ENCODE measurements at places on chromosomes 5 and 9. TPM values are rescaled to one million over a fixed set of nuclear protein-coding genes. Genes with fewer than 3 reads are reported as not detected.
A peak's percentile ranks its signal among the peaks of the same experiment; 100 is the strongest.

Gene POU5F2
- total RNA-seq, result 0.32 TPM

Gene CEL
- 0.11 TPM for total RNA-seq

Gene SLC34A3
- total RNA-seq, result not detected

DNA sequence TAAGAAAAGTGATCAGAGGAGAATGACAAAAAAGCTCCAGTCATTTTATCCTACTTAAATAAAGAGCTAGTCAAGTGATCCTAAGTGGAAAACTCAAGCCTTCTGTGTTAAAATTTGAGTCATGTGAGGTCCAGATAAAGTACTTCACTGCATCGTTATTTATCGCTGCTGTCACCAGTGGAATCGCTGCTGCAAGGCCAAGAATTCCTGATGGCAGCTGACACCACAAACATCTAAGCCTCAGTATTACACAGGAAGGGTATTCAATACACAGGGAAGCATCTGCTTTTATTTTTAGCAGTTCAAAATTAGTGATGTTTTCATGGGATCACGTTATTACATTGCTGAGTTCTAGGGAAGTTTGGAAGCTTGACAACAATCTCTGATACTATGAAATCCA, 190.3 kb downstream of the GOLPH3 start:
- DNase-seq, result no peak

GRCh38 chr5:110435207-110435606, 291.3 kb downstream of the TMEM232 start:
- no peak for DNase-seq

DNA sequence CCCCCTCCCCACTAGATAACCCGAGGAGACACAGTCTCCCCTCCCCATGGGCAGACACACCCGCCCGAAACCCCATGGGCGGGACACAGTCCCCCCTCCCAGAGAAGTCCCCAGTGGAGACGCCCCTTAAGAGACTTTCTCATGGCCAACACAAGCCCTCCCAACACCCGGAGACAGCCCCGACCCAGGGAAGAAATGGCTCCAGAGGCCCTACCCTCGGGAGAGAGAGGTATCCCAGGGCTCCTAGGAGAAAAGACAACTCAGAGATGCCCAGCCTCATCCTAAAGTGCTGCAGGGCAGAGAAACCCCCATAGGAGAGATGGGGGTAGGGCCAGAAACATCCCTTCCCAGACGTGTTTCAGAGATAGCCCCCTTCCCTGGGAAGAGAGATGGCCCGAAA, 27.4 kb downstream of the PCDH1 start:
- no peak for DNase-seq

DNA sequence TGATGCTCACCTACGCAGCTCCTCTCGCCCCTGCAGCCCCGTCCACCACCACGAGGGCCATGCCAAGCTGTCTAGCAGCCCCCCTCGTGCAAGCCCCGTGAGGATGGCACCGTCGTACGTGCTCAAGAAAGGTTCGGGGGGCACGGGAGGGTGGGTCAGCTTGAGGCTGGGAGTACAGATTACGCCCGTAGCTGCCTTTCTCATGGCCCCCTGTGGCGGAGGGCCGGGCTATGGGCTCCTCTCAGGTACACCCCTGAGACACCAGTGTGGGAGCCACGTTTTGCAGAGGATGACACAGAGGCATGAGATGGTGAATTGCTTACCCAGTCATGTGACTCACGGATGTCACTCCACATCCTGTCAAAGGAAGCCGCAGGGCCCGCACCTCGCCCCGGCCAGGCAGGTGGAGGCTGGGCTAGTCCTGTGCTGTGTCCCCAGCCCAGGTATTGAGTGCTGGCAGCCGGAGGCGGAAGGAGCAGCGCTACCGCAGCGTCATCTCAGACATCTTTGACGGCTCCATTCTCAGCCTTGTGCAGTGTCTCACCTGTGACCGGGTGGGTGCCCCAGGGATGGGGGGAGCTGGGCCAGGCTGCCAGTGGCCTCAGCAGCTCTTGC, 33.7 kb downstream of the USP20 start:
- DNase-seq, result no peak

DNA sequence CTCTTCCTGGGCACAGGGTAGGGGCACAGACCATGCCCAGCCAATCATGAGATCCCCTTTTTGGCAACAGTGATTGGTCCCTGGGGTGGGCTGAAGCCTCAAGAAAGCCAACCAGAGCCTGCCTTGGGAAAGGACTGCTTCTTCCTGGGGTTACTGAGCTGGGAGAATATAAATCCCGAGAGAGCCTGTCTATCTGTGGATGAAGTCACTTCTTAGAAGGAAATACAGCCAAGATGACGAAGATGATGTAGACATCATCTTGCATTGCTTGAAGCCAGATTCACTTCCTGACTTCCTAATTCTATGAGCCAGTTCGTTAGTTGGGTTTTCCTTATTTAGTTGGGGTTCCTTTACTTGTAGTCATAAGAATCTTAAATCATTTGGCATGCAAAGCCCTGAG, 50.1 kb upstream of the PWWP2A start:
- peak; percentile 43 for DNase-seq

DNA sequence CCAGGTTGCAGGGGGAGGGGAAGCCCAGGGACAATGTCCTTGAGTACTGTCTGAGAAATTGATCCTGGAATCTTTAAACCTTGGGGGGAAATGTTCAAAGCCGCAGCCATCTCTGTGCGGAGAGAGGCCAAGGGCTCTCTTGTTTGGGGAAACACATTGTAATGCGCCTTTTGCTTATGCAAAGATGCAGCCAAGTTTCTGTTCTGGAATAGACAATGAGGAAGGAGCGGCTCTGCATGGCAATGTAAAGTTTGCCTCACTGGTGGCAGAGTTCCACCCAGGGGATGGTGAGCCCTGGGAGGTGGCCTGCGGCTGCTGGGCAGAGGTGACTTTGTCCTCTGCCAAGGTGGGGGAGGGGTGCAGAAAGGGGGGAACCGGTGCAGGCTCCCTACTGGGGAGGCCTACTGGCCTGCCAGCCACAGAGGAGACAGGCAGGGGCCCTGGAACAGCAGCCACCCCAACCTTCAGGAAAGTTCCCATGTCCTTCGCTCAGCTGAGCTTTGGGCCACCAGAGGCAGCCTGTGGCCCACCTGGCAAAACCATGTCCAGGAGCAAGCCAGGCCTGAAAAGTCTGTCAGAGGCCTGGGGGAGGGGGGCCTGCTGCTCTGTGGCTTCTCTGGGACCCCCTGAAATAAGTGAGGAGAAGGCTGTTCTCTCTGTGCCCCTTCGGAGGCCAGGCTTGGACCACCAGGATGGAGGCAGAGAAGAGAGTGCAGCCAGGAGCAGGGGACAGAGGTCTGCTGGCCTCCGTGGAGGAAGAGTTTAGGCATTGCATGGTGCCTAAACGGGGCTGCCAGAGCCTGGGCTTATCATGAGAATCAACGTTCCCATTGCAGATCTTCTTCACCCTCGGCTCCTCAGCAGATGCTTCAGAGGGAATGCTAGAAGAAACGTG, 127.8 kb downstream of the ZNF354C start:
- no peak for DNase-seq

Measured in SK-MEL-5 (cell line).